Natural killer cell treated with Interleukin-12 subunit alpha and Interleukin-12 subunit beta and Interleukin-15 and Interleukin-18, amount 100 ng/mL, for 72 hours (primary cell): ENCODE measurements at places on chromosomes 6 and 20.

DNA sequence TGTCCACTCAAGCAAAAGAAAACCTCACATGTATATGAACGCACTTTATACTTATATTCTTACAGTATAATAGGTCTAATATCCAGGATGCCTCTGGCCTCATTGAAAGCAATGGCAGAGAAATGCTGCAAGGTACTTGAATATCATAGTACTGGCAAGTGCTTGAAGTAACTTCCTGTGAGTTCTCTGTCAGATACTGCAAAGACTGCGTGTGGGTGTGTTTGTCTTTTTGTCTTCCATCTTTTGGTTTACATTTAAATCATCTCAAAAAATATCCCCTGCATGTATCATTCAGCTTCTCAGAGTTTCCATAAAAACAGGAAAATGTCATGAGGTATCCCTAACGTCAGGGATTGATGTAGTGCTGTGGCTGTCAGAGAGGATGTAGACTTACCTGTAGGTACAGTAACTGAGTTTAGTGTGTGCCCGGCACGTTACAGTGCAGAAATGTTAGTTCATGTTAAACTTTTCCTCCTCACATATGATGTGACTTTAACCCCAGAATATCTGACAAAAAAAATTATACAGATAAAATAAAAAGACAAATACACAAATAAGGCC is 184.3 kb downstream of the DST start:
- no peak for DNase-seq

- DNase-seq = no peak
Measured at GRCh38 chr6:38282911-38283310, 356.8 kb downstream of the BTBD9 start.

DNA sequence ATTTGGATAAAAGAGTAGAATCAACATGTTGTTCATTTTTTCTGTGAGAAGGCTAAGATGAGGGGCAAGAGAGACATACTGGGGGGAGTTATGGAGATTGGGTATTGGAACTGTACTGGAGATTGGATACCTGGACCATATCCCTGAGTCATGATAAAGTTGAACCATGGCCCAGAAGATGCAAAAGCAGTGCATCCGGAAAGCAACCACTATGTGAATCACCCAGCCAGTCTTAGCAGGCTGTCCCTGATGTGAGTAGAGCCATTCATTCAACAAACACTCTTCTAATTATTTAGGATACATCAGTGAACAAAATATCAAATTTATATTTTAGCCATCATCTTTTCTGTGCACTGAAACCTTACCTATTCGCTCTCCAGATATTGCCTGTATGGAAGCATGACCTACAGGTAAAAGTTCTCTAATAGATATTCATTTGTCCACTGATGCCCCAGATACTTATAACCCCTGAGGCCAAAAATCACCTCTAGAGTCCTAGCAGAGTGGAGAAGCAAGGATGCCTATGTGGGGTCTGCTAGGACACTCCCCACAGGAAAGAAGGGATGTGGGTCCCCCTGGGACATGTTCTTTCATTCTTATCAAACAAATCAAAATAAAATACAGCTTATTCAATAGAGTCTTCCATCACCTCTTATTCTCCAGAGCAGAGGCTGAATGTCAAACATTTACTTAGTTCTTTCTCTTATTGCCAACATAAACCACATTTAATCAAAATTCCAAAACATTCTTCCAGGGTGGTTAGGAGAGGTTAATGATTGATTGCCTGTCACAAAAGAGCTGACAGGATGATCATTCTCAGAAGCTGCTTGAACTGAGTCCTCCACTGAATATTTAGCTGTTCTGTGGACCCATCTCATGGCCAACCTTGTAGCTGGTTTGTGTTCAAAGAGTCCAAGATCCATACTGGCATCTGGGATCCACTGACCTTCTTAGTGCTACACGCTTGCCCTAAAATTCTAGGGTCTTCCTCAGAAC is 37.0 kb upstream of the PKHD1 start:
- no peak for DNase-seq

GRCh38 chr20:47551222-47551621 is 49.5 kb downstream of the NCOA3 start:
- DNase-seq = no peak

GRCh38 chr6:67630146-67630545 is 1004.9 kb upstream of the ADGRB3 start:
- no peak for DNase-seq

DNA sequence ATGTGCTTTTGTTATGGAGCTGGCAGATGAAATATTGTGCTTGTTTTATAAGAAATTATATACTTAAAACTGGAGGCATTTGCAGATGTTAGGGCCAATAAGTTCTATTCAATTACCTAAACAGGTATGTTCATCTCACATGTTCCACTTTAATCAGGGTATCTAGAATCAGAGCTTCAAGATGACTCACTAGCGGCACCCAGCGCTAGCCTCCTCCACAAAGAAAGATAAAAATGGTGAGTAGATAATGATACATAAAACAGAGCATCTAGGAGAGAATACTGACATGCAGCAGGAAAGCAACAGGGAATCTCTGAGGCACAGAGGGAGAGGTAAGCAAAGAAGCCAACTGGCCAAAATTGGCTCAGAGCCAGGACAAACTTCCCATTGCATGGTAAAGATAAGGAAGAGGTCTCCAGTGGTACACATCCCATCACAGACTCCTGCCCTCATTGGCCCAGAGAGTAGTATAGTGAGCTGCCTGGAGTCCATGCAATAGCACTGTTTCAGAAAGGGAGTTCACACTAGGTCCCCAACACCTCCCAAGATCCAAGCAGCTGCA is 200.7 kb upstream of the SPTLC3 start:
- no peak for DNase-seq

GRCh38 chr20:37943501-37944455 is 40.9 kb downstream of the VSTM2L start:
- DNase-seq = no peak

DNA sequence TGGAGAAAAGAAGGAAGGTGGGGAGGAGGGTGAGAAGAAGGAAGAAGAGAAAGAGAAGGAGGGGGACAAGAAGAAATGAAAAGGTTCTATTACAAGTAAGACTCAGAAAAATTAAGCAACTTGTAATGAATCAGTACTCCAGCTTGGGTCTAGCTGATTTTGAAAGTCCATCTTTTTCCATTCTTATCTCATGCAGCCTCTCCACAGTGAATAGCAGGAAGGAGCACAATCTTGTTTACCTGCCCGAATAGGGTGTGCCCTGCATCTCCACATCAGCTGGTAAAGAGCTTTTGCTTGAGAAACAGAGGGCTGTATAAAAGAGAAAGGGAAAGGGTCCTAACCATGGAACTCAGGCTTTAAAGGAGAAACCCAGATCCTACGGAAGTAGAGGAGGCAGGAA is 348.8 kb downstream of the TPBG start:
- DNase-seq = no peak

DNA sequence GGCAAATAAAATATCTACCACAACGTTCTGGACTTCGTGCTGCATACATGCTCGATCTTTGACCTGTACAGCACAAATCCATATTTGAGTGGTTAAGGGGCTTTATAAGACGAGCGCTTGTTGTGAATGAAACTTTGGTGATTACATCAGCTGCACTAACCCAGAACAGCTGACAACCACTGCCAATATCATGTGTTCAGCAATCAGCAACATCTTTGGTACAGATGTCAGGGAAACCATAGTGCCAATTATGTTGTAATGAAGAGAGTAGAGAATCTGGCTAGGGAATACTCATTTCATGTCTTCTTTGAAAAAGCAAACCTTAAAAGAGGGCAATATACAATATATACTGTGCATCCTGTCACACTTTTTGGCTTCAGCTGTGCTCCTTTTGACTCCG is 188.6 kb upstream of the NT5E start:
- DNase-seq = no peak

DNA sequence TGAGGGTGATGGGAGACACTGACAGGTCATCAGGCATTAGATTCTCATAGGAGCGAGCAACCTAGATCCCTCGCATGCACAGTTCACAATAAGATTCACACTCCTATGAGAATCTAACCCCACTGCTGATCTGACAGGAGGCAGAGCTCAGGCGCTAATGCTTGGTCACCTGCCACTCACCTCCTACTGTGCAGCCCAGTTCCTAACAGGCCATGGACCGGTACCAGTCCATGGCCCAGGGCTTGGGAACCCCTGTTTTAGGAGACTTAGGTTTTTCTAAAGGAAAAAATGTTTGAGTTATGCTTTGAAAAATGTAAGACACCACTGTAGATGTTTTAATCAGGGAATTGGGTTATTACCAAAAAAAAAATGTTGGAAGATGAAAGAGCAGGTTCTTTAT is 6.7 kb downstream of the HLA-E start:
- DNase-seq = no peak

- no peak for DNase-seq
Measured at GRCh38 chr6:33481192-33481591, 26.8 kb downstream of the ZBTB9 start.

DNA sequence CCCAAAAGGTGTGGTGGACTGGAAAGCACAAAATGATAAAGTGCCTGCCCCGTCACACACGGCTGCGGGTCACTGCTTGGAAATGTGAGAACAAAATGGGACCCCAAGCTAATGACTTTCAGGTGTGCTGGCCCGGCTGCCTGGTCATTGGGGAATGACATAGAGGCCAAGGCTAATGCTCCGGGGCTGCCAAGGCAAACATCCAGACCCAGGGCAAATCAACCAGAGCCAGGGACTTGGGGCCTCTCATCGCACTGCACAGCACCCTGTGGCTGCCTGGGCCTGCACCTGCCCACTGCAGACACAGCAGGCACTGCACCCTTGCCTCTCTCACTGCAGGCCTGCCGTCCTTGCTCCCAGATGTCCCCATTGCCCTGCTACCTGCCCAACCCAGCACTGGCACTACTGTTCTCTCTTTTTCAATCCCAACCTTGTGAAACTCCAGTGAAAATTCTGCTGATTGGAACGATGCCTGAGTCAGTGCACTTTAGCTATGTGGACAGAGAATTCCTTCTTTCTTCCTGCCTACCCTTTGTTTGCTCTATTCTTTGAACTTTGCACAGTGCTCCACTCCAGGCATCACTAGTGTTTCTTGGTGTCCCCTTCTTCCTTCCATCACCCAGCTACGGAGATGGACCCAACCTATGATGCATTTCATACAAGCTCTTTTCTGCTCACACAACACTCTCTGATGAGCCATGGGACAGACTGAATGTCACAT is 849.5 kb downstream of the MAFB start:
- DNase-seq = no peak

- DNase-seq = no peak
Measured at GRCh38 chr20:1757072-1757471, 99.5 kb upstream of the SIRPG start.

GRCh38 chr6:79694623-79695343 is 63.7 kb downstream of the SH3BGRL2 start:
- DNase-seq = no peak

- DNase-seq = no peak
Measured at GRCh38 chr20:18686696-18687095, 98.8 kb downstream of the DTD1 start.

- DNase-seq = no peak
Measured at GRCh38 chr20:61708891-61709290, 356.8 kb downstream of the TAF4 start.

DNA sequence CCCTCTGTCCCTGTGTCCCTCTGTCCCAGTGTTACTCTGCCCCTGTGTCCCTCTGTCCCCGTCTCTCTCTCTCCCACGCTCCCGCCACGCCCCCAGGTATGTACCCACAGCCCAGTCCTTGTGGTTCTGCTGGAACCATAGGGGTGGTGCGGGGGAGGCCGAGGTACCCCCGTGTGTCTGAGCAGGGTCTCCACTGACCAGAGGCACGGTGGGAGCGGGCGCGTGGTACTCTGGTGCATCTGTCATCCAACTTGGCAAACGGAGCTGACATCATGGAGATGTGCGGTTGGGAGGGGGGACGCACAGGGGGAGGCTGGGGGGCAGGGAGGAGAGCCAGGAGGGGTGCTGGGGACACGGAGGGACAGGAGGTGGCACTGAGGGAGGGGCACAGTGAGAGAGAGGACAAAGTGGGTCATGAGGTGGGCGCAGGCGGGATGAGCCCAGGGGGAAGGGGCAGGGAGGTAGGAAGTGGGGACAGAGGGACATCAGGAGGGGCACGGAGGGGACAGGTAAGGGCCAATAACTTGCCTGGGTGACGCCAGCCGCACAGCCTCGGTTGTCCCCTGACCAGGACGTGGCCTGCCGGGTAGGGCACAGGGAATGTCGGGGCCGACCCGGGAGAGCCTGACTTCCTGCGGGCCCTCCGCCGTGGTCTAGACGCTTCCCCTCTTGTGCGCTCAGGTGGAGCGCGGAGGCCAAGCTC is 163.6 kb upstream of the PDE10A start:
- no peak for DNase-seq

DNA sequence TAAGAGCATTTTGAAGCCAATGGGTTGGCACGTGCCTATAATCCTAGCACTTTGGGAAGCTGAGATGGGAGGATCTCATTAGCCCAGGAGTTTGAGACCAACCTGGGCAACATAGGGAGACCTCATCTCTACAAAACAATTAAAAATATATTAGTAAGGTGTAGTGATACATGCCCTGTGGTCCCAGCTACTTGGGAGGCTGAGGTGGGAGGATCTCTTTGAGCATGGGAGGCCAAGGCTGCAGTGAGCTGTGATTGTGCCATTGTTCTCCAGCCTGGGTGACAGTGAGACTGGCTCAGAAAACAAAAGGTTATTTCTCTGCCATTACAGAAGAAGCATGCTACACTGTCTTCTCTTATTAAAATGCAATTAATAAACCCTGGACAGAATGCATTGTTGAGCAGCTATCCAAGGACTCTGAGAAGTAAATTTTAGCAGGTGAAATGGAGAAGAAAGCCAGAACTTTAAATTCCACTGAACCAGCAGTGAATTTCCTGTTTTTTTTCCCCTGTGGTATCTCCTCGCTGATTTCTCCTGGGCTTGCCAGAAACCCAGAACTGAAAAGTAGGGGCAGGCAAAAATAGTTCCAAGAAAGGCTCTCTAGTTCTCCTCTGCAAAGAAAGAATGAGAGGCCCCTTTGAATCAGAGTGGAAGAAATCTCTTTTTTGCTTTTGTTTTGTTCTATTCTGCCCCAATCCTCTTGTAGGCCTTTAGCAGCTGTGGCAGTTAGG is 8.4 kb downstream of the AMD1 start:
- DNase-seq = no peak

- no peak for DNase-seq
Measured at GRCh38 chr20:9287826-9288225, 218.9 kb downstream of the PLCB4 start.

GRCh38 chr6:20402342-20403069 is 827 bp downstream of the E2F3 start:
- DNase-seq = peak; percentile 69

- no peak for DNase-seq
Measured at GRCh38 chr6:1296542-1296941, 15.4 kb upstream of the FOXQ1 start.

GRCh38 chr6:56552187-56553130 is 90.2 kb downstream of the DST start:
- no peak for DNase-seq
